ENCODE measurements at places on chromosomes 1 and 21. TPM values are rescaled to one million over a fixed set of nuclear protein-coding genes. Genes with fewer than 3 reads are reported as not detected.
A peak's percentile ranks its signal among the peaks of the same experiment; 100 is the strongest.

DNA sequence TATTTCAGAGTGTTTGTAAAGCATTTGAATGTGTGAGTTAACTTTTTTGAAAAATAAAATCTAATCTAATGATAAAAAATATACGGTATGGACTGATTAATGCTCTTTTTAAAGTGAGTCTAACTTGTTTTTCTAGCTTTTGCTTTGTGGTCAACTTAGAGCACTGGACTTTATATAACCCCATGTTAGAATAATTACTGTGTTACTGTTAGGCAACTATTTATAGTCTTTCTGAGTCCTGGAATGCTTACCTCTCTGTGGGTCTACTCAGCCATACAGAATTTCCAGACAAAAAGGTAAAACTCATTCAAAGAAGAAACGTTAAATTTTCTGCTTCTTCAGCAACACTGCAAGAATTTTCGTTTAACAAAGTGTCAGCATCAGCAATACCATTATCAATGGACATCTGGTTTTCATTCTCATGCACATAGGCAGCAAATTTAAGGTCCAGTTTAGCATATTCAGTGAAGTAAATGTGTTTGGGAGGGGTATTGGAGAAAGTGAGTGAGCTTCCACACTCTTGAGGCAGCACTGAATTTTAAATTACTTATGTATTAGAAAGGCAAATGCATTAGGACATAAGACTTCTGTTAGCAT, 664.7 kb upstream of the NEGR1 start:
- no peak for DNase-seq

GOLT1A gene
- polyA plus RNA-seq: 113 TPM

- no peak for DNase-seq
Observed at GRCh38 chr1:159986531-159986930, 32.5 kb upstream of the SLAMF9 start.

DNA sequence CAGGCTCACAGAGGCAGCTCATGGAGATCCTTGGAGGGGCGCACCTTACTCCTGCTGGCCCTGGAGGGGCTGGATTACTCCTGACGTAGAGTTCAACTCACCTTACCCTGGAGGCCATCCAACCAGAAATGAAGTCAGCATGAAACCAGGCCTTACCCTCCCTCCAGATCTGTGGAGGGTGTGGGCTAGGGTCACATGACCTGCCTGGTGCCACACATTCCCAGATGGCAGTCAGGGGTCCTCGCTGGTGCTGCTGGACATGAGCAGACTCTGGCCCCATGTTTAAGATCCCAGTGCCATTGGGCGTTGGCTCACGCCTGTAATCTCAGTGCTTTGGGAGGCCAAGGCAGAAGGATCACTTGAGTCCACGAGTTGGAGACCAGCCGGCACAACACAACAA, 4.5 kb downstream of the C21orf58 start:
- no peak for DNase-seq

GJA8 gene
- not detected for polyA plus RNA-seq

DNA sequence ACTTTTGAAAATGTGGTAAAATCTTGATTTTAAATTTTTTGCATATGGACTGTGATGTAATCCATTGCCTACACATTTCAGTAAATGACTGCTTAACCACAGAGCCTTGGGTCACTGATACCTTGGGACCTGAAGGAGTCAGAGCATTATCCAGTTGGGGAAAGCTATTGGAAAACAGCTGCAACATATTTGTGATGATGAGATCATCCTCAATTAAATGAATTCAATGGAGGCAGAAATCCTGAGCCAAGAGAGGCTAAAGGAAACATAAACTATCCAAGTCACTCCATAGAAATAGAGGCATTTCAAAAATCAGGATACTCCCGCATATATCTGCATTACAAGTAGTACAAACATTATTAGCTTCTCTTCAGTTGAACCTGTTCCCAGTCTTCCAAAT, 99.8 kb upstream of the PRMT6 start:
- DNase-seq: no peak

- no peak for DNase-seq
Observed at GRCh38 chr1:88503646-88504045, 180.4 kb upstream of the PKN2 start.

- no peak for DNase-seq
Observed at GRCh38 chr1:147626739-147627138, 43.6 kb downstream of the ACP6 start.

CD52 gene
- 25.3 TPM for polyA plus RNA-seq

- DNase-seq: no peak
Observed at GRCh38 chr21:46374761-46375389, 50.9 kb downstream of the PCNT start.

- peak; percentile 7 for DNase-seq
Observed at GRCh38 chr1:31335007-31335406, 37.9 kb downstream of the FABP3 start.

- DNase-seq: peak; percentile 54
Observed at GRCh38 chr1:47417170-47418044, 1.3 kb downstream of the FOXE3 start.

SV2A gene
- 5.1 TPM for polyA plus RNA-seq

GRCh38 chr1:12666141-12666735, 22.4 kb downstream of the AADACL4 start:
- DNase-seq: no peak

RTCA gene
- 47.8 TPM for polyA plus RNA-seq

DNA sequence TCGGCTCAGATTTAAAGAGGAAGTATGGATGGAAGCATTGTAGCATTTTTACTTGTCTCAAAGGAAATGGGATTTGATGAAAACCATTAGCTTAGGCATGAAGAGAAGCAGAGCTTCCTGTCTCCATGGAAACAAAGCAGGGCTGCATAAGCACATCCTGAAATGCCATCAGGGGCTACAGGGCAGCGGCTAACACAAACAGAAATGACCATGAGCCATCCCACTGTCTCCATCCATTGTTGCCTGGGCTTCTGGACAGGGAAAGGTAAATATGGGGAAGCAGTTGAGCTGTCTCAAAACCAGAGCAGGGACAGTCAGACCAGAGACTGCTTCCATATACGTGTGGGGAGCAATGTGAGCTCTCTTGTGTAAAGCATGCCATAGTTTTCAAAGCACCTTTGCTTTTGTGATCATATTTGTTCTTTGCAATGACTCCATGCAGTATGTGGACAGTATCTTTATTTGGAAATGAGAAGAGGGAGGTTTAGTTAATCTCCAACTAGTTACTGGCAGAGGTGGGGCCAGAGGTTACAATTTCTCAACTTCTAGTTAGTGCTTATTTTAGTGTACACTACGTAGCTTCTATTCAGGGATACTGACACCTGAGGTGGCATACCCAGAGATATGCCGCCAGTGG, 176.1 kb downstream of the CACNA1E start:
- no peak for DNase-seq

GRCh38 chr1:61741711-61742619, at the start of gene PATJ:
Gene PATJ, plus strand, starts transcription at chr1:61742480. Its CDS starts 20,413 bp downstream, at chr1:61762893.
- DNase-seq: peak; percentile 93

DNA sequence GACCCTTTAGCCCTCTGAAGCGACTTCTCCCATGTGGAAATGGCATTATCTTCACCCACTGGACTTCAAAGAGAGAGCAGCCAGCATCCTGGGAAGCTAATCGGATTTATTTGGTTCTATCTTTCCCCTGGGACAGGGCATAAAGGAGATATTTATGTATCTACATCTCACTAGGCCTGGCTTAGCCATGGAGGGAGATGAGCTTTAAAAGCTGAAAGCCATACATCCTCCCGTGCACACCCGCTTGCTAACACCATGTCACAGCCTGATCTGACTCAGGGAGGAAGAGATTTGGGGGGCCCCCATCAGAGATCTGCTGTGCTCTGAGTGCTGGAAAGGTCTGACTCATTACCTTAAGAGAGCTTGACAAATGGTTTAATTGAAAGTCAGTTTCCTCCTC, 155.9 kb downstream of the PLXNA2 start:
- no peak for DNase-seq

HMCN1 gene
- 4.2 TPM for polyA plus RNA-seq

GRCh38 chr21:38766987-38767722, 38.6 kb upstream of the ETS2 start:
- peak; percentile 96 for DNase-seq

- DNase-seq: peak; percentile 40
Observed at GRCh38 chr1:107692580-107693345, 272.2 kb downstream of the VAV3 start.

GRCh38 chr21:46264046-46264689, 21.2 kb downstream of the MCM3AP start:
- DNase-seq: no peak

TCP10L gene
- 0.70 TPM for polyA plus RNA-seq

- peak; percentile 37 for DNase-seq
Observed at GRCh38 chr1:55378582-55378981, 163.4 kb upstream of the USP24 start.

ALDH9A1 gene
- 66.6 TPM for polyA plus RNA-seq

Data from large intestine (tissue), 12 donors.